ENCODE measurements at places on chromosomes 16 and 17.

DNA sequence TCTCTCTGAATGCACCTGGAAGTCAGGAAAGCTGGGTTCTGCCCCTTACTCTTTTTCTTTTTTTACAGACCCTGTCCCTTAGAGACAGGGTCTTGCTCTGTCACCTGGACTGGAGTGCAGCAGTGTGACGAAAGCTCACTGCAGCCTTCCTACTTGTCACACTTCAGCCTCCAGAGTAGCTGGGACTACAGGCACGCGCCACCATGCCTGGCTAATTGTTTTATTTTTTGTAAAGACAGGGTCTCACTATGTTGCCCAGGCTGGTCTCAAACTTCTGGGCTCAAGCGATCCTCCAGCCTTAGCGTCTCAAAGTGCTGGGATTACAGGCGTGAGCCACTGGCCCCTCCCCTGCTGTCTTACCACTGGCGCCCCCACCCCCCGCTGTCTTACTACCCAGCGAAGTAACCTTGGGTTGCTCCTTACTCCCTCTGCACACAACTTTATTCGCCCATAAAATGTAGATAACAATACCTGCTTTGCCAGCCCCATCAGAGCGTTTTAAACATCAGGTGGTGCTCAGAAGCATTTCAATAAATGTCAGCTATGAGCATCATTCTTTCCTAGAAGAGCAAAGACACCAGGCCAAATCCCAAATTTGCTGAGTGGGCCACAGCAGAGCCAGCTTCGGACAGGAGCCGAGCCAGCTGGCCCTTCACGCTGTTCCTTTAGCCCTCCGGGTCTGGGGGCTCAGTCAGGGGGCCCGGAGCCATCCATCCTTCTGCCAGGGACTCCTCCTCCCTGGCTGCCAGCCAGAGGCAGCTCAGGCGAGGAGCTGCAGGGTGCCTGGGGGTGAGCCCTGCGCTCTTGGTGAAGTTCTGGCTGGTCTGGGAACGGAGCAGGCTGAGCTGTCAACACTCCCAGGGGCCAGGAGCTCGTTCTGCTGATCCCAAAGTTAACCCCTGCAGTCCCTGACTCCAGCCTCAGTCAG lies 24.4 kb downstream of the SRL start:
- no peak for DNase-seq

DNA sequence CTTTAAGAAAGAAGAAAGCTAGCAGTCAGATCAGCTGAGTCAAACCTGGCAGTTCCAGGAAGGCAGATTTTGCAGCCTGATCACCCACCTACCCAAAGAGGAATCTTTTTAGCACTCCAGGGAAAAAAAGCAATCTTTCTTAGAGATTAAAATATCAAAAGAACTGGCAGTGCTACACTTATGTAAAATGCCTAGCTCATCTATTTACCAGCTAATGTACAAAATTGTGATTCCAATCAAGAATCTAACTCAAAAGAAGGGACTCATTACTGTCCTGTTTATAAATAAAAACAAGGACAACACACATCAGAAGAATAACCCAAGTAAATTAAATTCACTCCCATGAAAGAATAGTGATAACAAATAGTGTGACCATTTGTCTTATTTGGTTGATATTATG lies 222.4 kb upstream of the ERCC4 start:
- DNase-seq = no peak

GRCh38 chr17:66813296-66813695 lies 21.6 kb upstream of the CACNG5 start:
- no peak for DNase-seq

DNA sequence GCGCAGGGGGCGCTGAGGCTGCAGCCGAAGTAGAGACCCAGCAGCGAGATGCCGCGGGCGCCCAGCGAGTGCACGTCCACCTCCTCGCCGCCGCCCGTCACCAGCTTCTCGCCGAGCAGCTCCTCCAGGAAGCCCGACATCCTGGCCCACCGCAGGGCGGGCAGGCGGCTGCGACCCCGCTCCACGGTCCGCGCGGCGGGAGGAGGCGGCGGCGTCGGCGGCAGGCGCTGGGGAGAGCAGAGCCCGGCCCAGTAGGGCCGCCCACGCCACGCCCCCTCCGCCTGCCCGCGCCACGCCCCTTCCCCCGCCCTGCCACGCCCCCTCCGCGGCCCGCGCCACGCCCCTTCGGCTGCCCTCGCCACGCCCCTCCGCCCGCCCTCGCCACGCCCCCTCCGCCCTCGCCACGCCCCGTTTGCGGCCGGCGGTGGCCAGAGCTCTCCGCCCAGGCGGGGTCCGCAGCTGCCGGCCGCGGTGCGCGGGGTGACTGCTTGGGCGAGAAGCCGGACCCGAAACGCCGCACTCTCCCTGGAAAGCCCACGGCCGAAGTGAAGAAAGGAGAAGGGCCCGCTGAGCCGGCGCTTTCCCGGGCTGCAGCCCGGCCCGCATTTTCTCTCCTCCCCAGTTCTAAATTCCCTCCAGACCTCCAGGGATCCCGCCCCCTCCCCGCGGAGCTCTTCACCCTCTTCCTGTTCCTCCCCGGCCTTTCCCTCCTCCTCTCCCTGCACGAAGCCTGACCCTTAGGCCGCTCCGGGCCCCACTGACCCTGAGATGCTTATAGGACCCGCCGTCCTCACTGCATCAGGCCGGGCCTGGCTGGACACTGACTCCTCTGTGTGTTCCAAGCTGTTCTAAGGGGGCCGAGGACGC lies at the start of gene NXN:
NXN (minus strand) TSS at position 238 of the 867 bp plus-strand sequence.
- peak; percentile 77 for DNase-seq

- DNase-seq = no peak
These were observed 13.6 kb upstream of the BCAS3 start for GRCh38 chr17:60664022-60664421.

DNA sequence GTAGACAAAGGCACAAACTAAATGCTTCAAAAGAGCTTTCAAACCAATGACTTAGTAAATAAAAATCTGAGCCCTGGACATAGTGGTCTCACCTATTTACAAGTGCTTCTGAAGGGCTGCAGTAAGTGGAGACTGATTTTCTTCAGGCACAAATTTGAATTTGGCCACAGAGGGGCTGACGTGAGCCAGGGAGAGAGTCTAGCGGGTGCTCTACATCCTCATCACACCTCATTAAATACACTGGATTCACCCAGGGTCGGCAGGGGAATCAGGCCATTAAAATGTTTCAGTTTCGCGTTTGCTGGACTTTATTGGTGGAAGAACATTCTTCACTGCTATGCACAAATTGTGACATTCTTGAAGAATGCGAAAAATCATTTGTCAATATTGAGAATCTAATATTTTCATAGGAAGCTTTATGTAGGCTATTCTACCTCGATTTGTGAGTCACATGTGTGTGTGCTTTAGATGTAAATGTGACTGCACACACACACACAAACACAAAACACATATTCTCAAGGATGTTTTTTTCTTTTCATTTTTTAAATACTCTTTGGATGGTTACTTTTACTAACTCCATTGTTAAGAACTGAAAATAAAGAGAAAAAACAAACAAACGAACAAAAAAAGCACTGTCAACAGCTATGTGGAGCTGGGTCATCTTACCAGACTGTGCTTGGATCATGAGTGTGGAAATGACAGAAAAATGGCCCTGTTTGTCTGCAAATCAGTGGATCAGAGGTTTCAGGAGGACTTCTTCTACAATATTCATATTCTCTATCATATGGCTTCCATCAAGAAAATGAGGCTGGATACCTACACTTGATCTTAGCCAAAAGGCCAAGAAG lies 58.9 kb downstream of the CDH11 start:
- DNase-seq = no peak

GRCh38 chr17:50542795-50543774 lies 3.9 kb upstream of the SPATA20 start:
- no peak for DNase-seq

DNA sequence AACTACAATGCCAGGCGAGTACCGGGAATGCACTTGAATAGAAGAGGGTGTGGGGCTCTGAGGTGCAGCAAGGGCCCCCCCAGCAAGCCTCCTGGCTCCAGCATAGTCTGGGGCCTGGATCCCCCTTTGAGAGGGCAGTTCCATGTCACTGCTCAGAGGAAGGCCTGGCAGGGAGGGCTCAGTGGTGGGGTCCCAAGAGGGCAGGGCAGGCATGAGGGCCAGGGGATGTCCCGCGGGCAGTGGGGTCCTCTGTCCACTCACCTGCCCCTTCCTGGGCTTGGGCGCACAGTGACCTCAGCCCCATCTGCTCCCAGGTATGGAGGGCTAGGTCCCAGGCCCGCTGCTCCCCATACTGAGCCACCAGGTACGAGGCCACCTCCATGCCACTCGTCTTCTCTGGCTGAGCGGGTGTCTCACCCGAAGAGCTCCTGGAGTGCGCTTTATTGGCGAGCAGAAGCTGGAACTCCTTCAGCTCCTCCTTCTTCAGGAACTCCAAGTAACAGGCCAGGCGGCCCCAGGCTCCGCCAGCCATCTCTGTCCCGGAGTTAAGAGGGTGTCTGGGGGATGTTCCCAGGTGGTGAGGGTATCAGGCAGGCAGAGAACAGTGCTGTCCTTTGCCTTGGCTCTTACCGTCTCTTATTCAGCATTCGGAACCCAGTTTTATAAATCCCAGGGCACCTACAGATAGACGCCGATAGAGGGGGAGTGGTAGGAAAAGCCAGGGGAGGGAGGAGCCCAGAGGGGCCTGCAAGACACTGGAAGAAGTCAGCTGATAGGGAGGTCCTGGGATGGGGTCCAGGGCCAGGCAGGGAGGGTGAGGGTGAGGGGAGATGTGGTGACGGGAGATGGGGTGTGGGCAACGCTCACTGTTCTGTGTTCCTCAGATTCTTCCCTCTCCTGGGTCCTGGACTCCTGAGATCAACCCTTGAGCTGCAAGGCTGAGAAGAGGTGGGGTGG lies 605 bp downstream of the NLRP1 start:
- no peak for DNase-seq

- no peak for DNase-seq
These were observed 297.7 kb downstream of the SEC14L1 start for GRCh38 chr17:77438241-77439188.

DNA sequence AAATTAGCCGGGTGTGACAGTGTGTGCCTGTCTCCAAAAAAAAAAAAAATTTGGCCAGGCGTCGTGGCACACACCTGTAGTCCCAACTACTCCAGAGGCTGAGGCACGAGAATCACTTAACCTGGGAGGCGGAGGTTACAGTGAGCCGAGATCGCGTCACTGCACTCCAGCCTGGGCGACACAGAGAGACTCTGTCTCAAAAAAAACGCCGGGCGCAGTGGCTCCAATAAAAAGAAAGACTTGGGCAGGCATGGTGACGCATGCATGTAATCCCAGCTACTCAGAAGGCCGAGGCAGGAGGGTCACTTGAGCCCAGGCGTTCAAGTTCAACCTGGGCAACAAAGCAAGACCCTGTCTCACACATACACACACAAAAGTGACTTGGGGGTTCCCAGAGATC lies 3.6 kb downstream of the LSM12 start:
- DNase-seq = no peak

GRCh38 chr17:68453991-68454665 lies 3.2 kb downstream of the WIPI1 start:
- DNase-seq = no peak

DNA sequence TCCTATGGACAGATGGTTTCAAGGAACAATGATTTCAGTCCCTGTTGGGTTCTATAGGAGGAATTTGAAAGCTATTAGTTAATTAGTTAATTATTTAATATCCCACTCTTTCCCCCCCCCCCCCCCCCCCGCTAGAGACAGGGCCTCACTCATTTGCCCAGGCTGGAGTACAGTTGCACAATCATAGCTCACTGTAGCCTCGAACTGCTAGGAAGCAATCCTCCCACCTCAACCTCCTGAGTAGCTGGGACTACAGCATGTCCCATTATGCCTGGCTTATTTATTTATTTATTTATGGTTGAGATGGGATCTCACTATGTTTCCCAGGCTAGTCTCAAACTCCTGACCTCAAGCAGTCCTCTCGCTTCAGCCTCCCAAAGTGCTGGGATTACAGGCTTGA lies 15.0 kb upstream of the TAT start:
- no peak for DNase-seq

DNA sequence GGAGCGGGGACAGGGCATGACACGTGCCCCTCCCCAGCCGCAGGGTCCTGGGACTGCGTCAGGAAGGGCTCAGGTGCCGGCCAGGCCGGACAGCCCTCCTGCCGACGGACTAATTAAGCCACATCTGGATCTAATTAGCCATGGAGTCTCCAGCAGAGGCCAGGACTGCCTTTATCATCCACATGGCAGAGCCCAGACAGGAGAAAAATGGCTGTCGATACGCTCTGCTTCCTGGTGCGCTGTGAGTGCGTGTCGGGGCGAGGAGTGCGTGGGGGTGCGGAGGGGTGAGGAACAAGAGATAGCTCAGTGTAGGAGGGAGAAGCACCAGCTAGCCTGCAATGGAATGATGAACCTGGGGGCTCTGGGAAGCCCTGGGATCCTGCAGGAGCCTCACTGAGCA lies 218.8 kb downstream of the IRF8 start:
- DNase-seq = no peak

DNA sequence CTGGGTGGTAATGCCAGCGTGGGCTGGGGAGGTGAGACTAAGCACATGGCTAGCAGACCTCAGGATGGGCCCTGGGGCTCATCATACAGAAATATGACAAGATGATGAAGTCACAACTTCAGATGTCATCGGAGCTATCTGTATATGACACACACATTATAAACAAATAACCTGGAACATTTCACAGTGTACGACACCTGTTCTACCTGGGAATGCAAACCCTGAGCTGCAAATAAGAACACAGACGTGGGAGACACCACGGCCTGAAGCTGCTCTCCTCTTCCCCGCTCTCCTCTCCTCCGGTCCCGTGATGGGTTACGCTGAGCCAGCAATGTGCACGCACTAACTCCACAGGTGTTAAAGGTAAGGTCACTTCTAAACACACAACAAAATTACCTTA lies 4.9 kb downstream of the PLD6 start:
- DNase-seq = no peak

GRCh38 chr17:37493249-37494027 lies 3.7 kb downstream of the DUSP14 start:
- DNase-seq = no peak

GRCh38 chr17:78939615-78940014 lies 14.4 kb upstream of the TIMP2 start:
- no peak for DNase-seq

GRCh38 chr17:80998748-80999535 lies 7.3 kb downstream of the CHMP6 start:
- DNase-seq = no peak

GRCh38 chr16:24668481-24669061 lies 60.9 kb upstream of the TNRC6A start:
- no peak for DNase-seq

DNA sequence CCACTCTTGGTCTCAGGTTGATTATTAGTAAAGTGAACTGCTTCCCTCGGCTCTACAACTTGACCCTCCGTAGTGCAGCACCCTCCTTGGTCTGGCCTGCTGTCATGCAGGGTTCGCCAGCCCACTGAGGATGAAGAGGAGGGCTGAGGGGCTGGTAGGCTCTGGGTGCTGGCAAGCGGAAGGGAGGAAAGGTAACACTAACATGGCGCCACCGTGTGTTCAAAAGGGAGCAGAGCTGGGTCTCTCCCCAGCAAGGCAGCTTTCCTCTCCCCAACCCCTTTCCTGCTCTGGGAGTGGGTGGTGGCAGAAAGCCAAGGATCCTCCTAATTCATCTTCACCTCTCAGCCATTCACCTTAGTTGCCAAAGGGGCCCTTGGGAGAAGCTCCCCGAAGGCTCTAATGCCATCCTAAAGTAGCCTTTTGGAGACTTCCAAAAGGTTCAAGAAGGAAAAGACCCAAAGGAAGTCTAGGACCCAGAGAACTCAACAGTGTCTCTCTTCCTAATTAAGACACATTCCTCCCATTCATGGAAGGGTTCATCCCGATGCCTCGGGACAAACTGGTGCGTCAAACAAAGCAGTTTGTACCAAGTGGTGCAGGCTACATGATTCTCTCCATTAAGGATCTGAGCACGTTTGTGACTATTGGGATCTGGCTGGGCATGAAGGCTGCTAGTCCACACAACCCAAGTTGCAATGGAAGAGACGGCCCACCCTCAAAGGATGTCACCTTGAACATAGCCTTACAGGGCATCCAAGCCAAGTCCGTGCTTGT lies 90.8 kb upstream of the TOB1 start:
- peak; percentile 61 for DNase-seq

Measured in central memory CD4-positive, alpha-beta T cell (primary cell).